ENCODE measurements at places on chromosomes 11 and 22.

- DNase-seq = no peak
These were observed 29.0 kb downstream of the GLYATL1 start for GRCh38 chr11:58968251-58968711.

DNA sequence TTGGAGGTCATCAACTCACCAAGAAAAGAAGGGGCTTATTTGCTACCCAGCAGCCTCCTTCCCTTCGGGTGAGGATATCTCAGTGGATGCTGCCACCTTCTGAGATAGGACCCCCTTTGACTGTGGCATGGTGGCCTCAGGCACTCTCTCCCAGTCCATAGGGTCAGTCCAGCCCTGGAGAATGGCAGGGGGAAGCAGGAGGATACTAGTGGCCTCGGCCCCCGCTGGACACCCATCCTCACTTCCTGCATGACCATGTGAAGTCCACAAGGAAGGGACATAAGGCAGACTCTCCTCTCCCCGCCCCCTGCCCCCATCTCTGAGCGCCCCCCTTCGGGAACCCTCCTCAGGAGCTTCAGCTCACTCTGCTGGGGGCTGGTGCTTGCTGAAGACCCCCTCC, 24.4 kb downstream of the TPBGL start:
- no peak for DNase-seq

DNA sequence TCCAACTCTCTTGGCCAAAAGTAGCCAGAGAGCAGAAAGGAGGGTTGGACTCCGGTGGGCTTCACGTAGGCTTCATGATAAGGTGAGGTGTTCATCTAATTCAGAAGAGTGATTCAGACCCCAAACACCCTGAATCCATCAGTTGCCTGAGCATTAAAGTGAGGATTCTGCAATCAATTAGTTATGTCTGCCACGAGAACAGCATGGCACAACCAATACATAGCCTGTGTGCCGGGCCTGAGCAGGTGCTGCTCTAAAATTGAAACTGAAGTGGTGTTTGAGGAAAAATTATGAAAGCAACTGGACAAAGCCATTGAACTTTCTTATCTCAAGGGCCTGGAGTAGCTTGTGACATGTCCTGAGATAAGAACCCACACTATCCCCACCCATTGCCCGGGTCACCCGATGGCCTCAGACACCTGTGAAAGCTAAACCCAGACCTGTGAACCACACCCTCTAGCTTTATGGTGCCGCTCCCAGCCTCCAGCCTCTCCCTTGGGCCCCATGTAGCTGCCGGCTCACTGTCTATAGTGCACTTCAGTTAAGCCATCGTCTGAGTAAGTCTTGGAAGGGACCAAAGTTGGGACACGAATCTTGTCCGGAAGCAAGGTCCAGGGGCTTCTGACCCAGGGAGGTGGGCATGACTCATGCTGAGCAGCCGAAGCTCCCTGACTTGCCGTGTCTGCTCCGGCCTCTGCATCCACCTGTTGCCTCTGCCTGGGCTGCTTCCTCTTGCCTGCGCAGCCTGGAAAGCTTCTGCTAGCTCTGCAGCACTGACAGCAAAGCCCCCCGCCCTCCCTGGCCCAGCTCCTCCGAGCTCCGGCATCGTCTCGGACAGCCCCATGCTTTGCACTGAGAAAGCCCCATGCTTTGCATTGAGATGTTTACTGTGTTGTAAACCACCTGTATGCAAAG, 5.7 kb upstream of the MYEOV start:
- no peak for DNase-seq

GRCh38 chr11:33722590-33723234, 13.5 kb downstream of the CD59 start:
- no peak for DNase-seq

All from C1 segment of cervical spinal cord (tissue), 14 donors.